ENCODE measurements at places on chromosomes 13 and 19.

DNA sequence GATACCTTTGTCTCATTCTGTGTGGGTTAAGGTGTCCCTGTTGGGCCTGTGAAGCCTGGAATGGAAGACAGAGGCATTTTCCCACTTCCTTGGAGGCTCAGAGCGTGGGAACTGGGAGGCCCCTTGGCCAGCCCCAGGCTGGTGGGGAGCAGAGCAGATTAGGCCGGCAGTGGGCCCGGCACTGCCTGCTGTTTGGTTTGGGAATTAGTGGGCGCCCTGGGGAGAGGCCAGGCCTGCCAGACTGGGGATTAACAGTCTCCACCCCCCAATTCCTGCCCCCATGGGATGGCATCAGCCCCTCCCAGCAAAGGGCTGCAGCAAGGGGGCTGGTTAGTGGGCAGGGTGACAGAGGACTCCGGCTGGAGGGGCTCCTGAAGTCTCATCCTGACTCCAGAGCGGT lies 3.1 kb upstream of the BEST2 start:
- DNase-seq: no peak

- no peak for DNase-seq
These were observed 43.5 kb downstream of the GGACT start for GRCh38 chr13:100544866-100545683.

DNA sequence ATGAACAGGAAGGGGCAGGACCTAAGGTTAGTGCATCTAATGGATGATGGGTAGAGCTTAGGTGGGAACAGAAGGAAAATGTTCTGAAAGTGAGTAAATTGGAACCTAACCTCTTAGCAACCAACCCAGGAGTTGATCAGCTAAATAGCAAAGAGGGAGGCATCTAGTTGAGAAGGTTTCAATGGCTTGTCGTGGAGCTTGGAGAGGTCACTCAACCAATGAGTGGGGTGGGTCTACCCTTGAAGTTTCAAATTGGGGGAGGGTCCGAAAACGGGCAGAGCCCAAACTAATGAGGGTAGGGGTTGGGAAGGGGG lies 5.7 kb upstream of the SHKBP1 start:
- no peak for DNase-seq

- no peak for DNase-seq
These were observed 978 bp downstream of the ERICH4 start for GRCh38 chr19:41443813-41444455.

GRCh38 chr13:103557878-103558277 lies 491.7 kb upstream of the SLC10A2 start:
- no peak for DNase-seq

DNA sequence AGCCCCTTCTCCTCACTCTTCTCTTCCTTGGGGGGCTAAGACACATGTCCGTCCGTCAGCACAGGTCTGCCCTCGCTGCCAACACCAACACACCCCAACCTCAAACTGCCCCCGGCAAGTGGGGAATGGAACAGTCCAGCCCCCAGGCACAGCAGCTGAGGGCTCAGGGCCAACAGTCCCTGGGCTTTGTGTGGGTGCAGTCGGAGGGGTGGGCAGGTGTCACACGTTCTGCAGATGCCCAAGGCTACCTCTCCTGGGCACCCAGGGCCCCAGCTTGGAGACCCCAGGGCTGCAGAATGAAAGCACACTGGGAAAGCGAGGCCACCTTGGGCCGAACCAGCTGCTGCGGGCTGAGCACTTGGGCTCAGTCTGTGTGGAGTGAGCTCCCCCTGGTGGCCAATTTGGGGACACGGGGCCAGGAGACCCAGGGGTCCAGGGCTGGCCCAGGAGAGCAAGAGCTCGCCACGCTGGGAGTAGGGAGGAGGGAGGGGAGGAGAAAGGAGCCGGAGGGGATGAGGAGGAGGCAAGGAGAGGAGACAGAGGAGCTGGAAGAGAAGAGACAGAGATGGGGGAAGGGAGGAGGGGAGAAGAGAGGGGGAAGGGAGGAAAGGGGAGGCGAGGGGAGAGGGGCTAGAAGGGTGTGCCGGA lies 14.0 kb upstream of the ATP8B3 start:
- DNase-seq: peak; percentile 22

- DNase-seq: no peak
These were observed at the start of gene GDF15 for GRCh38 chr19:18385675-18386542. Gene GDF15, plus strand, starts transcription at chr19:18386158. Its CDS starts 32 bp downstream, at chr19:18386190.

DNA sequence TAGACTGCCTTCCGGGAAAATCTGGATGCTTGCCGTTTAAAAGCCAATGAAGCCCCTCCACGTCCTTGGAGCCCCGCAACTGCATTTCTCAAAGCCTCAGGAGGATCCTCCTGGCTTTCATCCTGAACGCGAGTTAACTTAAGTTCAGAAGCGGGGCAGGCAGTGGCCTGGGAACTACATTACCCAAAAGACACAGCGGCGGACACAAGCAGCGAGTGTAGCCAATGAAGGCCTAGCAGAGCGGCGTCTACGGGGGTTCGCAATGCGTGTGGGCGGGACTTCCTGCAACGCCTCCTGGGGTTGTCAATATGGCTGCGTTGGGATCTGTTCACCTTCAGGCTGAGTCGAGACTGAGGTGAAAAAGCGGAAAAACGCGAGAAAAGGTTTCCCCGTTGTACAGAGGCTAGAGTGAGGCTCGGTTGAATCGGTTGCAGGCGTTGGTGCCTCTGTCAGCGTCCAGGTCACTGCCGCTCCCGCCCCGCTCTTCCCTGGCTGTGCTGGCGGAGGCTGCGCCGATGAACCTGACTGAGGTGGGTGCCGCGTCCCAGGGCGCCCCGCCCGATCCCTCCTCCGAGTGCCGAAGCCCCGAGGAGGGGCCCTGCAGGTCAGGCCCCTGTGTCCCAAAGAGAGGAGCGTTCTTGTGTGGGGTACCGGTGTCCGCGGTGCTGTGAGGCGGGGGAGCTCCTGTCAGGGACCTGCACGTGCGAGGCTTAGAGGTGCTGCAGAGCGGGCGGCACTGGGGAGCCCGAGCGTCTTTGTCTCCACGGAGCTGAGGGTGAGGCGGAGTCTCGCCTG lies at the start of gene ZNF17:
Gene ZNF17, plus strand, starts transcription at position 285 of the 795 bp plus-strand sequence. CDS start 2,455 bp downstream, outside the sequence.
- DNase-seq: peak; percentile 77

DNA sequence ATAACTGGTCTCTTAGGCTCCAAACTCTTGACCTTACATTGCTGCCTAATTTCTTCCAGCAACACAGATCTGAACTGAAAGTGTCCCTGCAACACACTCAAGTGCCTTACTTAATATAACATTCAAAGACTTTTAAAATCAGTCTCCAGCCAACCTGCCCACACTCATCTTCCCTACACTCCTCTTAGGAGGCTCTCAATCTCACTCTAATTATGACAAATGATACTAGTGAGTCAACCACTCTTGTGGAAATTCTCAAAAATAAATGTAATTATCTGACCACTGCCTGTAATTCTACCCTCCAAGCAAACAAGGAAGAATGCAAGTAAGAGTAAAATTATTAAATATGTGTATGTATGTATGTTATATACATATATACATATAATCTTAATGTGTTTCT lies 348.1 kb upstream of the MIR17HG start:
- DNase-seq: no peak

DNA sequence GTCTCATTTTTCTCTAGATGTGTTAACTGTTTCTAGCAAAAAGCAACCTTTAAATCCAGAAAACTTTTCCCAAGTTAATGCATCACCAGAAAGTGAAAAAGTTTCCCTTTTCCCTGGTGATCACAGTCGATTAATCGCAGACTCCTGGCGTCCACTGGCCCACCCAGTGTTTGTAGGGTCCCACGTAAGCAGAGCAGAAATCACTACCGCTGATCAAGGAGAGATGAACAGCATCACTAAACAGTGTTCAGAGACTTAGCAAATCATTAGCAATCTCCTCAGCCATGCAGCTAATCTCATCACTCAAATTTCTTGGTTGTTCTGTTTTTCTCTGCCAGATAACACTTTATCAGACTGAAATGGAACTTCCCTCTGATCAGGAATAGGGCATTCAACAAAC lies 184.2 kb downstream of the EFNB2 start:
- DNase-seq: no peak

DNA sequence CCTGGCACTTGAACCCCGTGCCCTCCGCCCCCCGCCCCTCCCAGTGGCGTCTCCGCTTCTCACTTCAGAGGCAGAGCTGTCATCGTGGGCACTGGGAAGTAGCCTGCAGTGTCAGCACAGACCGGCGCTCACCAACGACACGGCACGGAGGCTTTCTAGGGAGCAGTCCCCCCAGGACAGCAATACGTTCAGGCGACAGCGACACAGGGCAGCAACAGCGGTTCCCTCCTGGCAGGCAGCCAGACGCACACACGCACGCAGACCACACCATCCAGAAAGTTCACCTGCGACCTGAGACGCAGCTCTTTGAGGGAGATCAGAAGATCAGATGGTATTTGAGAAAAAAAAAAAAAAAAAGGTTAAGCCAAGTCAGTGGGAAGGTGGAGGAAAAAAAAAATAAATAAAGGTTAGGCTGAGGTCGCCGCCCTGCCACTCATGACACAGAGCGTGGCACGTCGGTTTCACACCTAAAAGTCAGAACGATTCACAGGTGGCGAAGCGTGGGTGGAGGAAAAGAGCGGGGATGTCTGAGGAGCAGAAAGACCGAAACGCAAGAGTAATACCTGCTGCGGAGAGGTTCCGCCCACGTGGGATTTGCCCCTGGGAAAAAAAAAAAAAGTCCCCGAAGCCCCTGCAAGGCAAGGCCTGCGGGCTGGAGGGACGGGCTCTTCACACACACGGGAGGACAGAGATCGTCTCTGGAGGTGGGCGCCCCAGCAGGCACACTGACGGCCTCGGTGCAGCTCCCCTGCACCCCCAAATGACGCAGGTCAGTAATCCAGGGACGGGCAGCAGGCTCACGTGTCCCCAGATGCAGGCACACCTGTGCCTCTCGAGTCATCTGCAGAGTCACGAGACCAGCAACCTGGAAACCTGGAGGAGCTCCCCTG lies 94.5 kb downstream of the GNG7 start:
- DNase-seq: no peak

All from NCI-H2107 (cell line).